Activated CD4-positive, alpha-beta T cell treated with anti-CD3 and anti-CD28 coated beads for 36 hours (primary cell): ENCODE measurements at places on chromosomes 16 and 17. TPM values are rescaled to one million over a fixed set of nuclear protein-coding genes. Genes with fewer than 3 reads are reported as not detected.

The ZNF287 gene
- 9.4 TPM for total RNA-seq

The SLC13A2 gene
- total RNA-seq = not detected

The WNT9B gene
- not detected for total RNA-seq

The NSRP1 gene
- 43.0 TPM for total RNA-seq

The CIBAR2 gene
- not detected for total RNA-seq

The CCL4L2 gene
- total RNA-seq = 6.4 TPM

The CA5A gene
- total RNA-seq = not detected

The LITAFD gene
- total RNA-seq = not detected

The PNMT gene
- not detected for total RNA-seq

The KRT9 gene
- total RNA-seq = not detected

- H3K27ac ChIP-seq = no peak overlapping the region
- H3K36me3 ChIP-seq = no peaks in the 10 kb centered on the region
- no peaks in the 10 kb centered on the region for H3K4me1 ChIP-seq
These were observed 231.6 kb downstream of the GRIN2A start for GRCh38 chr16:9950658-9951057.

GRCh38 chr17:41682631-41683030 is 6.1 kb upstream of the EIF1 start:
- DNase-seq = no peak
- no peak overlapping the region for H3K4me3 ChIP-seq
- H3K27me3 ChIP-seq = no peaks in the 10 kb centered on the region
- peaks cover 5% of the 10 kb centered on the region for H3K36me3 ChIP-seq
- peaks cover 24% of the 10 kb centered on the region for H3K4me1 ChIP-seq

DNA sequence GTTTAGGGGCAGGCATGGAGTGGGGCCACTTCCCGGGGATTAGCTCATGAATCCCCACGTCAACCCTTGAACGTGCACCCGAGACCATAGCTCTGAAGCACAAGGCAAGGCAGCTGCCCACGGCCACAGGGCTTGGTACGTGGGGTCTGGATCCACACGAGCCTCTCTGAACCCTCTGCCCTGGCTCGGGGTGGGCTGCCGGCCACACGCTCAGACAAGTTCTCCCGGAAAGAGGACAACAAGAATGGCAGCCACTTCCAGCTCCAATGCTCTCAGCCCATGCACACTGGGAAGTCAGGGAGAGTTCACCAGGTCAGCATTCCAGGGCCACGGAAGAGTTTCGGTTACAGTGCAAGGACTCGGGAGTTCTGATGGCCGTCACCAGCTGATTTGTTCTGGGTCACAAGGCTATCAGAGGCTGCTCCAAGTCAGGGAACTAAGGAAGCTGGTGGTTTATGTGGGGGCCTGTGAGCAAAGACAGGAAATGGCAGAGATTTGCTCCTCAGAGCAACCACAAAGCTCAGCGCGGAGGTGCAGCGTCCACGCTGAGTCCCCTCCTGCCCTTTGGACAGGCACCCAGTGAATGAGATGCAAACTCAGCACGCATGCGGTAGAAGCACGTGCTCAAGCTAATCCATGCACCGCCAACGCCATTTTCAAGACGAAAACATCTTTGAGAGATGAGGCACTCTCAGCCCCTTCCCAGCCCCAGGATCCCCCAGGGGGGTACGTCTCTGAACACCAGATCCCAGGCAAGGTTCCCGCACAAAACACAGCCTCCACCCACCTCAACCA is 356.4 kb downstream of the FOXL1 start:
- no peak for DNase-seq
- no peak overlapping the region for H3K27ac ChIP-seq
- no peak overlapping the region for H3K4me3 ChIP-seq
- H3K36me3 ChIP-seq = no peaks in the 10 kb centered on the region
- H3K27me3 ChIP-seq = peaks cover 36% of the 10 kb centered on the region

DNA sequence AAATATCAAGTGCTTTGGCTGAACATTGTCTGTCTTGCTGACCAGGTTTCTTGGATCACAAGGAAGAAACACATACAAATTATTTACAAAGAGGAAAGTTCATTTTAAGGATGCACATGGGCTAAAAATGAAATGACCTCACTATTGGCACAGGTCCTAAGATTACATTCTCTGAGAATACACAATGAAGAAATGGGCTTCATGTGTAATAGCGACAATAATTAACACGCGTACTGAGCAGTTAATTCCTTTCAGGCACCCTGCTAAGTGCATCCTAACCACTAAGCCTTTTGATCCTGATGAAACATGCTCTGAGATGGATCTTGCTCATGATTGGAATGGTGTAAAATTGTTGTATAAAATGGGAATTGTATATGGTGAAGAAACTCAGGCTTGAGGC is 429.0 kb downstream of the HS3ST4 start:
- DNase-seq = no peak
- H3K4me1 ChIP-seq = no peaks in the 10 kb centered on the region
- H3K4me3 ChIP-seq = no peak overlapping the region
- peaks cover 7% of the 10 kb centered on the region for H3K27me3 ChIP-seq

DNA sequence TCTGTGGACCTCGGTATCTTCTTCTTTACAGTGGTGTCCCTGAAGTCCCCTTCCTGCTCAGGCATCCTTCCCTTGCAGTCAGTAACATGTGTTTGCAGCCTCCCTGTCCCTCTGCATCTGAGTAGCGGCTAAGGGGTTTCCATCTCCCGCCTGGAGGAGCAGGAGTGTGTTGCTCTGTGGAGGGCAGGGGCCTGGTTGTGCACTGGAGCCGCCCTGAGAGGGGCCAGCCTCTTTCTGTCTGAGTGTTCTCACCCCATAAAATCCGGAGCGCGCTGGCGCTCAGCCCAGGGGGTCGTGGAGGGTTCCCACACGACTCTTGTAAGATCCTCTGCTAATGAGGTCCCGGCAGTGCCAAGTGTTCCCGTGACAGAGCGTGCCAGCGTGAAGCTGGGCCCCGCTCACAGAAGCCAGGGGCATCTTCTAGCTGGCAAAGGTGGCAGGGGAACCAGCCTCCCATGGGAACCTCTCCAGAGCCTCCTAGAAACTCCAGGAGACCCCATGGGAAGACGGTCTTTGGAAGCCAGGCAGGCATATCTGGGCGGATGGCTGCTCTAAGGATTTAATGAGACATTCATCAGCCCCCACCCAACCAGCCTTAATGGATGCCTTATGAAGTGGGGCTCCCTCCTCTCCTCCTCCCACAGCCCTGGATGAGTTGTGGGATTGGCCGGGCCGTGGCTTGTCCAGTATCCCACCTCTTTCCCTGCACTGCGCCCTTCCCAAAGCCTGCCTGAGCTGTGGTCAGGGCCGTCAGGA is 91.4 kb upstream of the GSE1 start:
- H3K36me3 ChIP-seq = no peaks in the 10 kb centered on the region
- H3K27ac ChIP-seq = no peak overlapping the region
- no peak for DNase-seq

GRCh38 chr17:29363716-29364115 is 26.4 kb upstream of the TAOK1 start:
- no peaks in the 10 kb centered on the region for H3K36me3 ChIP-seq
- no peaks in the 10 kb centered on the region for H3K4me1 ChIP-seq
- H3K27me3 ChIP-seq = no peaks in the 10 kb centered on the region
- no peak overlapping the region for H3K27ac ChIP-seq
- no peak for DNase-seq

- peaks cover 2% of the 10 kb centered on the region for H3K27me3 ChIP-seq
- DNase-seq = no peak
- no peak overlapping the region for H3K27ac ChIP-seq
- peaks cover 12% of the 10 kb centered on the region for H3K4me1 ChIP-seq
- no peaks in the 10 kb centered on the region for H3K36me3 ChIP-seq
These were observed 162.4 kb upstream of the FAM20A start for GRCh38 chr17:68763562-68763961.

DNA sequence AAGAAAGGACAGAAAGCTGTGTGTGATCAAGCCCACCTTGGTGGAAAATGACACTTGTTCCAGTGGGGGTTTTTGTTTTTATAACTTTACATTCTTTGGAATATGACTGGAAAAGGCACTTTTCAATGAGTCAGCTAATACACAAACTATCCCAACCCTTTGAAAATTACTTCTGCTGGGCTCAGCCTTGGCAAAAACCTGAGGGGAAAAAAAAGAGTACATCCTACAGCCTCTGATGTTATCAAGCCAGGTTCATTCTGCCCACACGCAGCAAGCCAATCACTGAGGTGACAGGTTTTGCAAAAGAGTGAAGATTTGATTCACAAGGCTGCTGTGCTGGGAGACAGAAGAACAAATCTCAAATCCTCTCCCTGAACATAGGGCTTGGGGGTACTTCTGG is 484.5 kb upstream of the ERCC4 start:
- peak; percentile 9 for DNase-seq
- H3K36me3 ChIP-seq = no peaks in the 10 kb centered on the region
- no peak overlapping the region for H3K4me3 ChIP-seq
- peak overlapping the region; percentile 7 for H3K27ac ChIP-seq
- H3K27me3 ChIP-seq = no peaks in the 10 kb centered on the region
- peaks cover 15% of the 10 kb centered on the region for H3K4me1 ChIP-seq

- DNase-seq = no peak
- no peaks in the 10 kb centered on the region for H3K27me3 ChIP-seq
- peak overlapping the region; percentile 25 for H3K27ac ChIP-seq
- H3K36me3 ChIP-seq = peaks cover 72% of the 10 kb centered on the region
- peaks cover 40% of the 10 kb centered on the region for H3K4me1 ChIP-seq
These were observed 18.1 kb downstream of the SLC7A5 start for GRCh38 chr16:87851141-87851587.

GRCh38 chr17:77424585-77425344 is 284.0 kb downstream of the SEC14L1 start:
- no peak for DNase-seq
- peaks cover 80% of the 10 kb centered on the region for H3K4me1 ChIP-seq
- no peak overlapping the region for H3K4me3 ChIP-seq
- H3K27me3 ChIP-seq = no peaks in the 10 kb centered on the region

GRCh38 chr16:47229053-47230050 is 85.6 kb upstream of the NETO2 start:
- no peak overlapping the region for H3K4me3 ChIP-seq
- peaks cover 35% of the 10 kb centered on the region for H3K36me3 ChIP-seq

DNA sequence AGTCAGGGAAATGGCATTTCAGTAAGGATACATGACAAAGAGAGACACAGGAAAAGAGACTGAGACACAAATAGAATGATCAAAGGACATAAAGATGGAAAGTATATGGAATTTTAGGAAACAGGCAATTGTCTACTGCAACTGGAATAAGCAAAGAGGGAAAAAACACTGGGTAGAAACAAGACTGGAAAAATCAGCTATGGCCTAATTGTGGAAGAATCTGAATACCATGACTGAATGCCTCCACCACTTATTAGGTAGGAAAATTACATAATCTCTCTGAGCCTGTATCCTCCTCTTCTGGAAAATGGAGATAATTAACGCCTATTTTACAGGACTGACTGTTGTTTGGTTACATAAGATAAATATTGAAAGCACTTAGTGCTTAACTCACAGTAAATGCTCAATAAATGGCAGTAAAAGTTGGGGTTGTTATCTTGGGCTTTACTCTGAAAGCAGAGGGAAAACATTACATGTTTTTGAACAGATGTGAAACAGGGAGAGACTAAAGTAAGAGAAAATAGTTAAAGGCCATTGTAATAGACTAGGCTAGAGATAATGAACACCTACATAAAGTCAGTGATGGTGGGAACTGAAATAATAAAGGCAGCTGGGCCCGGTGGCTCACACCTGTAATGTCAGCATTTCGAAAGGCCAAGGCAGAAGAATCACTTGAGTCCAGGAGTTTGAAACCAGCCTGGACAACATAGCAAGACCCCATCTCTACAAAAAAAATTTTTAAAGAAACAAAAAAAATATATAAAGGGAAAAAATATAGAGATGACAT is 63.5 kb upstream of the C17orf78 start:
- no peaks in the 10 kb centered on the region for H3K27me3 ChIP-seq
- no peaks in the 10 kb centered on the region for H3K4me1 ChIP-seq
- DNase-seq = no peak
- H3K27ac ChIP-seq = no peak overlapping the region

GRCh38 chr17:32741381-32741780 is 135.5 kb downstream of the MYO1D start:
- no peaks in the 10 kb centered on the region for H3K4me1 ChIP-seq
- no peaks in the 10 kb centered on the region for H3K36me3 ChIP-seq
- H3K27me3 ChIP-seq = no peaks in the 10 kb centered on the region
- no peak overlapping the region for H3K27ac ChIP-seq
- no peak overlapping the region for H3K4me3 ChIP-seq

DNA sequence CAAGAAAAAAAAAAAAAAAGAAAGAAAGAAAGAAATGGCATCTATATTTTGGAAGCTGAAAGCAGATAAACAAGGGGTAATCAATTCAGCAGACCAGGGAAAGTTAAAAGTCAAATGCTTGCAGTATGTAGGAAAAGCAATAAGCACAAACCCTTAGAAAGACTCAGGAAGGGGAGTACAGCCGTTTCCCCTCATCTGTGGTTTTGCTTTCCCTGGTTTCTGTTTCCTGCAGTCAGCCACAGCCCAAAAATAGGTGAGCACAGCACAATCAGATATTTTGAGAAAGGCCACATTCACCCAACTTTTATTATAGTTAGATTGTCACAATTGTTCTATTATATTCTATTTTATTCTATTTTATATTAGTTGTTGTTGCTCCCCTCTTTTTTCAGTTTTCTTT is 14.4 kb upstream of the ALOX12 start:
- no peak overlapping the region for H3K4me3 ChIP-seq
- H3K27me3 ChIP-seq = no peaks in the 10 kb centered on the region
- H3K27ac ChIP-seq = no peak overlapping the region
- DNase-seq = no peak

DNA sequence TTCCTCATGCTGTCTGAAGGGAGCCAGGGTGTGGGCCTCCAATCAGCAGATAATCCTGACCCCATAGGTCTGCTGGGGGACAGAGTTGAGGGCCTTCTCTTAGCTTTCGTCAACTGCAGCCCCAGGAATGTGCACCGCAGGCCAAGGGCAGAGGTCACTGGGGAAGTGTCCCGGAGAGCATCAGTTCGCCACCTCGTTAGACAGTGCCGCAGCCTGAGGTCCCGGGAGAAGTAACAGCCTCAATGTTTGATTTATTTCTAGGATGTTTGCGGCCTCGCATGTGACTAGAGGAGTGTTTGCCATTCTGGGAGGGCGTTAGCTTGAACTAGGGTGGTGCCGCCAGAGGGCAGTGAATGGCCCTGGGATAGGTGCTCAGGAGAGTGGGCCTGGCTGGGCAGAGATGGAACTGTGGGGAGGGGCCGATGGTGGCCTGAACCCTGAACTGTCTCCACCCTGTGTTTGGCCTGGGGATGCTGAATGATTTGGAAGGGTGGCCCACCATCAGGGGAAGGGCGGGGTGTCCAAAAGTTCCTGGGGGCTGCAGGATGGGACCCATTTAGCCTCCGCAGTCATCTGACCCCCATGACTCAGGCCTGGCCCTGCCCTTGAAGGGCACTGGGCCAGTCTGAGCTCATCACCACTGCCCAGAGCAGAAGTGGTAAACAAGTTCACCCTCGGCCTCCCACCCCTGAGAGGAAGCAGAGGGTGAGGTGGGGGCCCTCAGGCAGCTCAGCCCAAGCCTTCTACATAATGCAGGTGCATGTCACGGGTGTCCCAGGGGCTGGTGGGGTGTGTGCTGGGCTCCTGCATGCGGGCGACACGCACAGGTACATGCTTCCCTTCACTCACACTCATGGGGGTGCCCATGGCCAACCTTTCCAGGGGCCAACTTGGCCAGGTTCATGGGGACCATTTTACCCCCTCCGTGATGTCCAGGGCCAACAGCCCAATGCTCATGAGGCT is 12.4 kb upstream of the TAC4 start:
- peaks cover 4% of the 10 kb centered on the region for H3K4me1 ChIP-seq
- no peak overlapping the region for H3K4me3 ChIP-seq
- no peak for DNase-seq

- no peak overlapping the region for H3K27ac ChIP-seq
- peaks cover 26% of the 10 kb centered on the region for H3K36me3 ChIP-seq
- no peak for DNase-seq
- peaks cover 42% of the 10 kb centered on the region for H3K4me1 ChIP-seq
- H3K27me3 ChIP-seq = no peaks in the 10 kb centered on the region
These were observed 110.5 kb upstream of the CORO6 start for GRCh38 chr17:29733166-29733565.
